ENCODE measurements at places on chromosomes 7 and 10. TPM values are rescaled to one million over a fixed set of nuclear protein-coding genes. Genes with fewer than 3 reads are reported as not detected.

- no peak for DNase-seq
Measured at GRCh38 chr7:151241755-151242096, 6.8 kb downstream of the SMARCD3 start.

- no peak for DNase-seq
Measured at GRCh38 chr7:26127411-26127810, 24.6 kb upstream of the NFE2L3 start.

GRCh38 chr7:55776196-55776595, 86.4 kb downstream of the SEPTIN14 start:
- no peak for DNase-seq

DNA sequence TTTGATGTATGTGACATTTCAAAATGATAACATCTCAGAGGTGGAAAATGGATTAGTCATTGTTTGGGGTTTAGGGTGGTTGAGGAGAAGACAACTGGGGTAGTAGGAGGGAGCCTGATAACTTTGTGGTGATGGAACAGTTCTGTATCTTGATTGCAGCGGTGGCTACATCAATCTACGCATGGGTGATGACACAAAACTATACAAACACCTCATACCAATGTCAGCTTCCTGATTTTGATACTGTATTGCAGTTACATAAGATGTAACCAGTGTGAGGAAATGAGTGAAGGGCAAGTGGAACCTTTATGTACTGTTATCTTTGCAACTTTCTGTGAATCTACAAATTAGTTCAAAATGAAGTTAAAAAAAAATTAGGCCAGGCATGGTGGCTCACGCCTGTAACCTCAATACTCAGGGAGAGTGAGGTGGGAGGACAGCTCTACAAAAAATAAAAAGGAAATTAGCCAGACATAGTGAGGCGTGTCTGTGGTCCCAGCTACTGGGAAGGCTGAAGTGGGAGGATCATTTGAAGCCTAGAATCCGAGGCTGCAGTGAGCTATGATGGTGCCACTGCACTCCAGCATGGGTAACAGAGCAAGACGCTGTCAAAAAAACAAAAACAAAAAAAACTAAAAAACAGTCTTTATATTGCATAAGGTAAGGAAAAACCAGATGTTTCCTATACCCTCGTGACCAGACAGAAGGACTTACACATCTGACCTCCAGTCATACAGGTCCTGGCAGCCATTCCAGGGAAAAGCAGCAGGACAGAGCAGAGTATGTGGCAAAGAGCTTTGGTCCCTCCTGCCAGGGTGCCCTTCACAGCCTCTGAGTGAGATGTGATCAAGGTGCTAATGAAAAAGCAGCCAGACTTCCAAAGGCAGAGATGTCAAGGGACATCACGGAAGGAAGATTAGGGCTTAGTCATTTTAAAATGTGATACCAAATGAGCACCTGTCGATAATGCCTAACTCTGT, 50.8 kb downstream of the CYTH3 start:
- DNase-seq = no peak

- DNase-seq = no peak
Measured at GRCh38 chr10:71575451-71575850, 144.1 kb downstream of the C10orf105 start.

DNA sequence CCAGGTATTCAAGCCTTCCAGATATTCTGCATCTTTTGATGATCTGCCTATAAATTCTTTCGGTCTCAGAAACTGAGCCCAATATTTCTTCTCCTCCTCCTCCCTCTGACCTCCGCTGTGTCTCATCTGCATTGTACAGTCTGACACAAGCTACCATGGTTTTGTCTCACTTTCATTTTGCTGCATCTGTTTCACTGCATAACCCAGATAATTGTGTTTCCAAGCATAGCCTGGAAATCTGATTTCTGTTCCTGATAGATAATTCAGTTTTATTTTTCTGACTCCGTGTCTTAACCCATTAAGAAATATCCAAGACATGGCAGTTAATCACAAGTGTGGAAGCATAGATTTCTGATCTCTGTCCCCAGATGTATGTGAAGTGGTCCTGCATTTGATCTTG, 374.2 kb upstream of the SEMA3A start:
- no peak for DNase-seq

GRCh38 chr7:73742338-73742752, 3.7 kb upstream of the ABHD11 start:
- no peak for DNase-seq

GRCh38 chr7:577741-578370, 58.2 kb upstream of the PDGFA start:
- DNase-seq = no peak

DNA sequence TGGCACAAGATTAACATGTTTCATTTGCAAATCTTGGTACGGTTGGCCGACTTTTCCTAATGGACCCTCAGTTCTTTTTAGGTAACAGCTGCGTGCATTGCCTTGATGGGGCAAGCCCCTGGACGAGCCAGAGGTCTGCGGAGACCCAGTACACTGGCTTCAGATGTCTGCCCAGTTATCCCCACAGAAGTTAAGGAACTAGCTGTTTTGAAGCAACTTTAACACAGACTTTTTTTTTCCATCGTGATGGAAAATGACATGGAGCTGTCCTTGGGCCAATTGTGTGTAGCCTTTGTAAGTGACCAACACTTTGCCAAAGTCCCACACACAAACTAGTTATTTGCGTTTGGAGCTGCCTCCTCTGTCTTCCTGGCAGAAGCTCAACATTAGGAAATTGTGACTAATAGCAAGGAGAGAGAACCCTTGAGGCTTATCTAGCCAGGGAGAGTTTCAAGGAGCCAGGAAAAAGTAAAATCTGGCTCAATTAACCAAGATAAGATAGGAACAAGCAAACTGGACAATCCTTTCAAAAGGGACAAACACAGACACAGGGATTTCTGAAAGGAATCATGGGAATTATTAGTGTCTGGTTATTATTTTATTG, 99.6 kb upstream of the BMPER start:
- peak; percentile 17 for DNase-seq

GRCh38 chr10:108244443-108245228, 1080.1 kb upstream of the SORCS1 start:
- peak; percentile 20 for DNase-seq

GRCh38 chr10:3942937-3943489, 158.0 kb upstream of the KLF6 start:
- no peak for DNase-seq

DNA sequence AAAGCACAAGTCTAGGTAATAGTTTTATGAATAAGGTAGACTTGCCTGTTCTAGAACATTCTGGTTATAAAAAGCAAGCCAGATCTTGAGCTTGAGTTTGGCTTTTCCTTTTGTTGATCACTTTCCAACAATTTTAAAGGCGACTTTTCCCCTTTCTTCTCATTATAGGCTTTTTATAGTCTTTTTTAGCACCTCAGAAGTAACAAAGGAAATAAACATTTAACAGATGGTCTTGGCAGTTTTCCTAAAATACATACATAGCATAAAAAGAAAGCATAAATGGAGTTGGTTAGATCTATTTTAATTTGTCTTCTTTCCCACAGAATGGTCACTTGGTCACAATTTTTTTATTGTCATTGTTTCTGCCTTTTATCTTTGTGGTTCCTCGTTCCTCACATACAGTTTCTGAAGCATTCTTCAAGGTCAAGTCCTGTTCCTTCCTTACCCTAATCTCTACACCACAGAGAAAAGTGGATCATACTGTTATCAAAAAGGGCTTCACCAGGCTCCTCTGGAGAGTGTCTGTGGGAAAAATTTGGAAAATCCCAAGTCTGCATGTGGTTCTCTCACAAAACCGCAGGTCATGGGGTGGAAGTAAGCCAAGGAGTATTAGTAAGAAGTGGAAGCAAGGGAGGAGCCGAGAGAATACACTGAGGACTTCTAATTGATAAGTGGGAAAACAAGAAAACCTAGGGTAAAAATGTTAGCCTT, 31.3 kb downstream of the THNSL1 start:
- DNase-seq = peak; percentile 69

- peak; percentile 57 for DNase-seq
Measured at GRCh38 chr7:516606-517456, 2.8 kb downstream of the PDGFA start.

DNA sequence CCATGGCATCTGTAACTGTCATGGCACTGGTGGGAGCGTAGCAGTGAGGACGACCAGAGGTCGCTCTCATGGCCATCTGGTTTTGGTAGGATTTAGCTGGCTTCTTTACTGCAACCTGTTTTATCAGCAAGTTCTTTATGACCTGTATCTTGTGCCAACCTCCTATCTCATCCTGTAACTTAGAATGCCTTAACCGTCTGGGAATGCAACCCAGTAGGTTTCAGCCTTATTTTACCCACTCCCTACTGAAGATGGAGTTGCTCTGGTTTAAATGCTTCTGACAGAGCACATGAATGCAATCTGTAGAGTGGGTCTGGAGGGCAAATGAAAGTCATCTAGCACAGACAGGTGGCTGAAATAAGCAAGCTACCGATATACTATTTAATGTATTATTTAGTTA, 55.3 kb upstream of the OPN4 start:
- DNase-seq = no peak

- DNase-seq = no peak
Measured at GRCh38 chr10:133088956-133089800, 1.5 kb downstream of the ADGRA1 start.

- DNase-seq = no peak
Measured at GRCh38 chr7:81294897-81295515, 376.2 kb upstream of the SEMA3C start.

GRCh38 chr10:101301111-101301731, 52.7 kb upstream of the BTRC start:
- DNase-seq = peak; percentile 44

DNA sequence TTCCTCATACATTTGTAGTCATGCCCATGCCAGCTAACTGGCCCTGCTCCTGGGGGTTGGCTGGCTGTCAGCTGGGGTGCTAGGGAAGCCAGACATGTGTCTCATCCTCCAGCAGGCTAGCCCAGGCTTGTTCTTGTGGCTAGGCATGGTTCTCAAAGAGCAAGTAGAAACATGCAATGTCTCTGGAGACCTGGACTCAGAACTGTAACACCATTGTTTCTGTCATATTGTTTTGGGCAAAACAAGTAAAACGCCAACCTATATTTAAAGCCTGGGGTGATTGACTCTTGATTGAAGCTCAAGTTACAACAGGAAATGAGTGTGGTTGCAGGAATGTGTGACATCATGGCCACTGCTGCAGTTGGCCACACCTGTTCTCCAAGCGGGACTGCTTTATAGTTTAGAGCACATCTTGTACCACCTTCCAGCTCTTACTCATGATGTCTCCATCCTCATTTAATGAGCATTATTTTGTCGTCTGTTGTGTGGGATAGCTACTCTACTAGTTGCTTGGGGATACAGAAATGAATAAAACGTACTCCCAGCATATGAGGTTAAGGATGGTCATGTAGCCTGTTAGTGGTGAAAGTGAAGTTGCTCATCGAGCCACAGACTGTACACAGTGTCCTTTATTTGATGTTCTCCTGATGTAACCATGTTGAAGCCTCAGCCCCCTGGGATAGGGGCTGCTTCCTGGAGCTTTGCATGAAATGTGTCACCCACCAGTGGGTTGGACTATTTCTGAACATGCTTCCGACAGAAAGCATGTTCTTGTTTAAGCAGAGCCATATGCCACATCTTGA, 168.4 kb downstream of the SORCS3 start:
- peak; percentile 96 for DNase-seq

DNA sequence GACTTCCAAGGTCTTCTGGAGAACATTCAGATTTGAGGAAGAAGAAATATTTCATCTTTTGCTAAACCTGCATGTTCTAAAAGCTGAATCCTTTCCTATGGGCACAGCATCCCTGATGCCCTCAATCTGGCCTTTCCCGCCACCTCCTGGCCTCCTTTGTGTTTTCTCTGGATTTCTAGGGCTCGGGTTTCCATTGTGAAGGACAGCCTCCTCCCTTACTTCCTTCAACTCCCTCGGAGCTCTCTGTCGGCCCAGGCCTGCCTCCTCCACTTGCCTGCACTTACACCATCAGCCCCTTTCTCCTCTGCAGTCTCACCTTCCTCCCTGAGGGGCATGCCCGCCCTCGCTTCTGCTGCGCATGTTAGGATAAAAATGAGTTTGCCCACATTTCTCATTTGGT, 75.4 kb downstream of the WIPF3 start:
- DNase-seq = no peak

DNA sequence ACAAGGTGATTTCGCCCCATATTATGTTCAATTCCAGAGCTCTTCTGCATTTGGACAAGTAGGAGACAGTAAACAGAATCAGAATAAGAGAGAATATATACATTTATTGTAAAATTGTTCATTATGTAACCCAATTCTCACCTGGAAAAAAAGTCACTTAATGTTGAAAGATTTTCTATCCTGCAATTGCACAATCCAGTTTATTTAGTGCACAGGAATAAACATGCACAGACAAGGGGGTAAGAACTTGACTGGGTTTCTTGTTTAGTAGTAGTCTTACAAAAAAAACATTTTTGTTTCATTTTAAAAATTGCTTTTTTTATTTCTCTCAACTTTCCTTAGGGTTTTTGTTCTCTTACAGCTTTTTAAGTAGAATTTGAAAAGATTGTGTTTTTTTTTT, 126.6 kb downstream of the SAMD9 start:
- DNase-seq = no peak

GRCh38 chr10:81866753-81867152, 8.2 kb upstream of the NRG3 start:
- DNase-seq = peak; percentile 67

DNA sequence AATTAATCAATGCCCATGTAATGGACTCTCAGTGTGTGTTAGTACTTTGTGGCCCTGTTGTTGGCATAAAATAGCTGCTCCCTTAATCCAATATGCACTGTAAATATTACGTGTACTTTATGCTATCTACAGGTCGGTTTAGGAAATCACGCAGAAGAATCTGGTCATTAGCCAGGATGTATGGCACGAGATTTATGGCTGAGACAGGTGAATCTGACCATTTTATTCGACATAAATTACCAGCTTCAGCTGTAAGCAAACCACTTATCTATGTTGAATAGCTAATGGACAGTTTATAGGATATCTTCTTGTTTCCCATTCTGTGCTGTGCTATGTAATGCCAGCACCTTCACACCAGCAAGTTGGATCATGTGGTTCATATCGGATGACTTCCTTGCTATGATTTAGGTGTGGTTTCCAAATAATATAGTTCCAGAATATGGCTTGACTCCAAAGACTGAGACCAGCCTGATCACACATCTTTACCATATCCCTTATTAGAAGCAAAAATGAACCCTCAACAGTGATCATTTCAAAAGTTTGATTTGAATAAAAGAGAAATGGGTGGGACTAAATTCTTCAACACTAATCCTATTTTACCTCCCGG, 301.4 kb downstream of the AHR start:
- DNase-seq = no peak

GRCh38 chr10:70737250-70737649, 47.9 kb downstream of the TBATA start:
- DNase-seq = no peak

- DNase-seq = peak; percentile 59
Measured at GRCh38 chr7:108146070-108146842, 16.1 kb upstream of the LAMB4 start.

GRCh38 chr7:408751-409311, 110.8 kb downstream of the PDGFA start:
- DNase-seq = no peak

Gene ATP6V0A4
- 0.47 TPM for total RNA-seq

Gene CALHM3
- total RNA-seq = not detected

Gene GPR26
- total RNA-seq = not detected

Gene MYO3A
- not detected for total RNA-seq

Gene NOM1
- total RNA-seq = 31.4 TPM

Gene NME8
- not detected for total RNA-seq

Gene ERVW-1
- not detected for total RNA-seq

Gene PLEKHS1
- total RNA-seq = not detected

Gene PARD3
- 55.3 TPM for total RNA-seq

Gene FAM131B
- total RNA-seq = 7.0 TPM

Gene LRRC61
- not detected for total RNA-seq

Gene AKR1C8
- not detected for total RNA-seq

Gene GLCCI1
- total RNA-seq = 1.6 TPM

Gene DOCK1
- total RNA-seq = 28.6 TPM

Gene PALS2
- 23.6 TPM for total RNA-seq

All from HT1080 (cell line).